ENCODE measurements at places on chromosomes 5 and 9. TPM values are rescaled to one million over a fixed set of nuclear protein-coding genes. Genes with fewer than 3 reads are reported as not detected.
A peak's percentile ranks its signal among the peaks of the same experiment; 100 is the strongest.

GRCh38 chr9:81974764-81975163 is 13.8 kb upstream of the SPATA31D1 start:
- no peak for DNase-seq

DNA sequence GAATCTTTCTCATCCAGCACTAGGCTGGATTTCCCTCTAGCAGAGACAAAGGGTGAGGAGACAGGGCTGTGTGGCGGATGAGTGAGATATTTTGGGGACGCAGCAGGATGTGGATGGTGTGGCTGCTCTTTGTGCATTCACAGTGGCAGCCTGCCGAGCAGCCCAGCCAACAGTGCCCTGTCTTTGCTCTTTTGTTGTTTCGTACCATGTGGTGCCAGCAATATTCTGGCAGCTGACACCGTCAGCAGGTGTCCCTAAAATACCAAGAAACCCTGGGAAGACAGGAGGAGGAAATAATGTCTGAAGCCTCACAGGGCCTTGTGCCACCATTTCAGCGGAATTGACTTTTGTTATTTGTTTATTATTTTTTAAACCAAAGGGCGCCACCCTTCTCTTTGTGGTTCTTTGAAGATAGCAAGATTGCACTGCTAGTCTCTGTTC is 141.4 kb downstream of the CCDC192 start:
- DNase-seq = peak; percentile 52

- DNase-seq = no peak
These were observed 493.3 kb downstream of the PRELID2 start for GRCh38 chr5:145341842-145342241.

DNA sequence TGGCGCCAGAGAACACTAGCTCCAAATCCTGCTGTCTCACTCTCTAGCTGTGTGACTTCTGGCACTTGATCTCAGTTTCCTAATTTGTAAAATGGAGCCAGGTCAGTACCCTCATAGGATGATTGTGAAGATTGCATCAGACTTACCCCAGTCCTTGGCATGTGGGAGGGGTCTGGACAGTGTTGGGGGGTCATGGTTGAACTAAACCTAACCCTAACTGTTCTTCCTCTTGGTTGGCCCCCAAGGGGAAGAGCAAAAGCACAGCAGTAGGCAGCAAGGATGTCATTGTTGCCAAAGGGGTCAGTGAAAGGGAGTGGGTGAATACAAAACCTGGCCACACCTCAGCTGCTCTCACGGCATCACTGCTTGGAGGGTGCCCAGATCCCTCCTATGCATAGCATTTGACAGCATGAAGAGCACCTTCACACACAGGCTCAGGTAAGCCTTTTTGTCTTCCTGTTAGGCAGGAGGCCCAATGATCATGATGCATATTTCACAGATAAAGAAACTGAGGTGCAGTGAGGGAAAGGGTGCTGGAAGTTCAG is 15.7 kb upstream of the CXCL14 start:
- no peak for DNase-seq

GRCh38 chr5:138725153-138725817 is 27.9 kb upstream of the CTNNA1 start:
- DNase-seq = peak; percentile 71

GRCh38 chr9:88826771-88827181 is 164.5 kb upstream of the S1PR3 start:
- no peak for DNase-seq

DNA sequence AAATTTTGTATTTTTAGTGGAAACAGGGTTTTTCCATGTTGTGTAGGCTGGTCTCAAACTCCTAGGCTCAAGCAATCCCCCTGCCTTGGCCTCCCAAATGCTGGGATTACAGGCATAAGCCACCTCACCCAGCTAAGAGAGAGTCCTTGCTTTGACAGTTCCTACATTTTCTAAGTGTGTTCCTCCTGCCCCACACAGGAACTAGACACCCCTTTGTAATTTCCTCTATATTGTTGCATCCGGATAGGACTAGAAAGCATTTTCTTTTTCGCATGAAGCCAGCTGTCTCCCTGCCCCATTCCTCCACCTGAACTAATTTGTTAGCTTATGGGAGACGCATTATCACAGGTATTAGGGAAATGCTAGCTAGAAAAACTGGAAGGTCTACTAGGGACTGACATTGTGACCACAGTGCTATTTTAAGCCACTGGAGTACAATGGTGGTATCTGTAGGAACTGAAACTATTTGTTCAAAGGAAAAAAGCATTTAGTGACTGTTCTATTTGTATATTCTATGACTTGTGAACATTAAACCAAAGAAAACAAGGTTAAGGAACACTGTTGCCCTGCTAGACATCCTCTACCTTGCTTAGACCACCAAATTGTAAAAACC is 214.1 kb downstream of the SMARCA2 start:
- DNase-seq = no peak

DNA sequence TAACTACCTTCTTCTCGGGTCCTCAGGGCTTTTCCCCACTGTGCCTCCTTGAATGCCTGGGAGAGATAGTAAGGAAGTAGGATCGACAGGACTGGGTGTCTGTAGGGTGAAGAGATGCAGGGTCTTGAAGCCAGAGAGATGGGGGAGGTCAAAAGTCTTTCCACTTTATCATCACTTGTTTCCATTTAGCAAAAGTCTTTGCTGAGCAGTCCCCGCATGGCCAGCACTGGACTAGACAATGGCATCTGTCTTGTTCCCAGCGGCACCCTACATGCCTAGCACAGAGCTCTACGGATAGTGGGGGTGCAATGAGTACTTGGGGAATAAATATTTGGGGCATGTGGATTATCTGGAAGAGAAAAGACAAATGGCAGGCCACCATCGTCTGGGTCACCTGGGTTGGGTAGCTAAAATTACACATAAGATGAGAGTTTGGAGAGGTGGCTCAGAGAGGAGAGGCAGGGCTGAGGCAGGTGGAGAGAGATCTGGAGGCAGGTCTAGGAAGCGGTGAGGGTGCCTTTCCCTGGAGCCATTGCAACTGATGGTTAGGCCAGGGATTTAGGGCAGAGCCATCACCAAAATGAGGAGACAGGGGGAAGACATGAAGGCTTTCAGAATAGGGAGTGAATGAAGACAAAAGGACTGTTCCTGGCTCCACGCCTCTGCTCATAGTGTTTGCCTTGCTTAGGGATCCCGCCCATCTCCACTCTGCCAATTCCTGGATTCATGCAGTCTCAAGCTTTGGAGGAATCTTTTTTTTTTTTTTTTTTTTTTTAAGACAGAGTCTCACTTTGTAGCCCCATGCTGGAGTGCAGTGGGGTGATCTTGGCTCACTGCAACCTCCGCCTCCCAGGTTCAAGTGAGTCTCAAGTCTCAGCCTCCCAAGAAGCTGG is 250.8 kb upstream of the KLF4 start:
- DNase-seq = peak; percentile 92

- no peak for DNase-seq
These were observed 30.2 kb downstream of the TGFBI start for GRCh38 chr5:136058972-136059354.

DNA sequence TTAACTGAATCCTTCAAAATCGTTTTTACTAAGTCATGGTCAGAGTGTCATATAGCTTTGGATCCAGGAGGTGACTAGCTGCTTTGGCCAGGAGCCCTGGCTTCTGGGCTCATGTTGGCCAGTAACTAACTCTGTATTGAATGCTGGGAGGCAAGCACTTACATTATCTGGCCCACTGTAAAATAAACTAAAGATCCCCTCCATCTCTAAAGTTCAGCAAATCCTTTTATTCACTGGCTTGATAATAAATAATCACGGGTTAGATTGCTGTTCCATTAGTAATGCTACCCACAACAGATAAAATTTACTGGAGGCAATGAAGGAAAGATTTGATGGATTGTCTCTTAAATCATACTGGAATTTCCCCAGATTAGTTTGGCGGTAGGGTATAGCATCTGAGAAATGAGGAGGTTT is 382.2 kb upstream of the TLE4 start:
- DNase-seq = peak; percentile 31

DNA sequence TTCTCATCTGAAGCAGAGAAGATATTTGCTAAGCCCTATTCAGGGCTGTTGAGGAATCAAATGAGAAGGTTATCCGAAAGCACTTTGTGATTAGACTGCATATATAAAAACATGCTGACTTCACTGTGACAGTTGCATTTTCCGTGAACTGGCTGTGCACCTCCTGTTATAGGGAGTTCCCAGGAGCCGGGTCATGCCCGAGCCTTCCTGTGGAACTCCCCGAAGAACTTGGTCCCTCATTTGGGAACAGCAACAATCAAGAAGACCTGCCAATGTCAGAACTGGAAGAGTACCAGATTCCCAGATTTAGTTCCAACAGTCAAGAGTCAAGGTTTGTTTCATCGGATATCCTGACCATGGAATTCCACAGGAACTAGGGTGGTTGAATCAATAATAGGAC is 130.4 kb upstream of the RAI14 start:
- DNase-seq = no peak

DNA sequence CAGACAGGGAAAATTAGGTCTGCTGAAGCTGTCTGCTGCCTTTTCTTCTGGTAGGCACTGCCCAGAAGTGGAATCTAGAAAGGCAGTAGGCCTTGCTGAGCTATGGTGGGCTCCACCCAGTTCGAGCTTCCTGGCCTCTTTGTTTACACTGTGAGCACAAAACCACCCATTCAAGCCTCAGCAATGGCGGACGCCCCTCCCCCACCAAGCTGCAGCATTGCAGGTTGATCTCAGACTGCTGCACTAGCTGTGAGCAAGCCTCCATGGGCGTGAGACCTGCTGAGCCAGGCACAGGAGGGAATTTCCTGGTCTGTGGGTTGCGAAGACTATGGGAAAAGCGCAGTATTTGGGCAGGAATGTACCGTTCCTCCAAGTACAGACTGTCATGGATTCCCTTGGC is 18.5 kb downstream of the AGTPBP1 start:
- no peak for DNase-seq

DNA sequence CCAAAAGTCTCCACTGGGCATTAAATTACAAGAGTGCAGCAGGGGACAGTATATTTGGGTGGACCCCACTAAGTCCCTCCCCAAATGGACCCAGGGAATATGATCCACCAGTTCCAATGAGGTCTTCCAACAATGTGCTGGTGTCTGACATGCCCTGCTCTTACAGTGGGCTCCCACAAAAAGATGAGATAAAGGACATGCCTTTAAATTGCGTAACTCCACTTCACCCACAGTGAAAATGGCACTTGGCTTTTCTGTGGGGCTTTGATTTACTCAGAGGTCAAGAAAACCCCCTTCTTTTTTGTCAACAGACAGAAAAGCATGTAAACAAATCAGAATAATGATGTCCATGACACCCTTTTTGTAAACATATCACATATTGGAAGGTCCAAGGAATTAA is 336.5 kb downstream of the EBF1 start:
- no peak for DNase-seq

- DNase-seq = no peak
These were observed 669.7 kb downstream of the MAT2B start for GRCh38 chr5:164175083-164175482.

DNA sequence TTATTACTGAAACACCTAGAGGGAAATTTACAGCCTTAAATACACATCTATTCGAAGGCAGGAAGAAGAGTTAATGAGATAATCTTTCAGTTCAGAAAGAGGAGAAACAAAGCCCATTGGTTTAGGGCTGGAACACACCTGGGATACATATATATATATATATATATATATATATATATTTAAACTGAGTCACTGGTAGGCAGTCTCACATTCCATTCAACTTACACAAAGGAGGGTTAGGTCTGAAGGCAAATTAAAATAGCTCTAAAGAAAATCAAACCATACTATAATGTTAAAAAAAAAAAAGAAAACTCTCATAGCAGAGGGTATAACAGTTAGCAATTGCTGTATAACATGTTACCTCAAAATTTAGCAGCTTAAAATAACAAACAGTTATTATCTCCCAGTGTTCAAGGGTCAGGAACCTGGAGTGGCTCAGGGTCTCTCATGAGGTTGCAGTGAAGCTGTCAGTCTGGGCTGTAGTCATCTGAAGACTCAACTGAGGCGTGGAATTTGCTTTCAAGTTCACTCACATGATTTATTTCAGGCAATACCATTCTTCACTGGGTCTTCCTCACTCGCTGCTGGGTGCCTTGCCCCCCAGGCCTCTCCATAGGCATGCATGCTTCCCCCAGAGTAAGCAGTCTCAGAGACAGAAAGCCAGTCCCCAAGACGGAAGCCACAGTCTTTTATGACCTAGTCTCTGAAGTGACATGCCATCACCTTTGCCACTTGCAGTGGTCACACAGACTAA is 332.8 kb downstream of the NSG2 start:
- no peak for DNase-seq

DNA sequence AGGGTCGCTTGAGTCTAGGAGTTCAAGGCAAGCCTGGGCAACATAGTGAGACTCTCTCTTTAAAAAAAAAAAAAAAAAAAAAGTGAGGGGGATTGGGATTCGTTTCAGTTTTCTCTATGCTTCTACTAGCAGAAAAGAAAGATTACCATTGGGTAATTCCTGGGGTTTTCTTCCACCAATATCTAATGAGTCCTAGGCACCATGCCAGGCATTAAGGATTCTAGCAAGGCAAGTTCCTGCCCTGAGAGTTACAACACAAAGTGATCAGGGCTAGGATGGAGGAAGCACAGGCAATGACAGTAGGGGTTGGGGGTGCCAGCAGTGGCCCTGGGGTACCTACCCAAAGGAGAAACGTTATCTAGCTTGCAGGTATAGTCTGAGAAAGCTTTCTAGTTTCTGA is 90.8 kb downstream of the PCDH1 start:
- DNase-seq = no peak

- no peak for DNase-seq
These were observed 10.0 kb upstream of the SLCO4C1 start for GRCh38 chr5:102306121-102306520.

DNA sequence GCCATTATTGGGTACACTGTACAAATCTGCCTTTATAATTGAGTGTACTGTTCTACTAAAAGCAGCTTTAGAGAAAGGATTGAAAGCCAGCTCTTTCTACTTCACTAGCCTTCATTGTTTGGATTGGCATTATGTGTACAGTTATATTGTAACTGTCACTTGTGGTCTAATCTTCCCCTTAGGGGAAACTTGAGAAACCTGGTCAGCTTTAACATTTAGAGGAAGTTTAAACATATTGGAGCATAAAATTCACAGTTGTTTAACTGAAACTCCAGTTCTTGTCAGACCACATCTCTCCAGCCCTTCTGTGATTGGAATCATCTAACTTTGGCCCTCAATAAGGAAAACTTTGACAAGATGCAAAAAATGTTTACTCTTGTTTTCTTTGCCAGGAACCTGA is 24.6 kb downstream of the PIK3R1 start:
- DNase-seq = peak; percentile 53

GRCh38 chr9:137972988-137973470 is 95.4 kb downstream of the CACNA1B start:
- no peak for DNase-seq

GRCh38 chr5:107555425-107556090 is 115.2 kb downstream of the EFNA5 start:
- no peak for DNase-seq

PHF24 gene
- polyA plus RNA-seq = 0.09 TPM

PCYOX1L gene
- polyA plus RNA-seq = 9.2 TPM

TSSK1B gene
- polyA plus RNA-seq = 0.12 TPM

BARX1 gene
- polyA plus RNA-seq = not detected

SPRY4 gene
- 89.4 TPM for polyA plus RNA-seq

CMYA5 gene
- 82.0 TPM for polyA plus RNA-seq

TXNDC8 gene
- not detected for polyA plus RNA-seq

IL13 gene
- polyA plus RNA-seq = not detected

DNAJC25 gene
- 8.9 TPM for polyA plus RNA-seq

UTP15 gene
- polyA plus RNA-seq = 11.1 TPM
